MV-4-11 (cell line): ENCODE measurements at places on chromosomes 6 and 20.
A peak's percentile ranks its signal among the peaks of the same experiment; 100 is the strongest.

DNA sequence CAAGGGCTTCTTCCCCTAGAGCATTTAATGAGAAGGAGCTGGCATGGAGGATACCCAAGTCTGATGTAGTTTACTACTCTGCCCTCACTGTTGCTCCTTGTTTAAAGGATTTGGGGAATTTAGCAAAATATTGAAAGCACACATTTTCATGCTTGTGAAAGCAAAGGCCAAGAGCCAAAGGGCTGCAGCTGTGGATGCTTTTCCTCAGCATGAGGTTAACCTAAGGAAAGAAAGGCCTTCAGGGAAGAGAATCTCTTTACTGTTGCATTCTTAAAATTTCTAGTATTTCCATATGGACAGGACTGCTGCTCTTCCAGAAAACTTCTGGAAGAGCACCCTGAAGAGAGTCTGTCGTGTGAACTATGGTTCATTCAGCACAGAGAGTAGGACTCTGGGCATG is 45.9 kb upstream of the SASH1 start:
- no peak for DNase-seq

DNA sequence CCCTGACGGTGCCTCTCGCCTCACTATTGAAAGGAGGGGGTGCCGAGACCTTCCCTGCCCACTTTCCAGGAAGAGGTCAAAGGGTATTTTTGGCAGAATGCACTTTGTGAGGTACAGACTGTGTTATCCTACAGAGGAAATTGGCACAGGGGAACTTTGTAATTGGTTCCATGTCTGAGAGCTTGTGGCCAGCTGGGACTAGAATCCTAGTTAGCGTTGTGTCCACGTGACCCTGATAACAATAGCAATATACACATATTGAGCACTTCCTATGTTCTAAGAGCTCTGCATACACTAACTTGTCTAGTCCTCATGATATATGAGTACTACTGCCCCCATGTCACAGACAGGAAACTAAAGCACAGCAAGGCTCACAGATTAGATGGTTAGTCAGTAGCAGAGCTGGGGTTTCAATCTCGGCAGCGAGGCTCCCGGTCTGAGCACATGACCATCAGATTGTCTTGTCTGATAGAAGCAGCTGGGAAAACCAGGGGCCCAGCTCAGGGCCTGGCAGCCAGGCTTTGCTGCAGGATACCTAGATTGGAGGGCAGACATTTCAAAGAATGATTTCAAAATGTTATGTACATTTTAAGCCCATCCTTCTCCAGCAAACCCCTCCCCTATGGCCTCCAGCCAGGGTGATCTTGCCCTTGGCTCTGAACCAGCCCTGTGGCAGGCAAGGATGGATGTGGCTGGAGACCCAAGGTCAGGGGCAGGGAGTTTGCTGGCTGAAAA is 1.4 kb downstream of the MAPK13 start:
- peak; percentile 62 for DNase-seq

- no peak for DNase-seq
These were observed 5.4 kb upstream of the PHF1 start for GRCh38 chr6:33405386-33405940.

- no peak for DNase-seq
These were observed 13.9 kb downstream of the PI16 start for GRCh38 chr6:36968266-36968977.

GRCh38 chr6:108250240-108250866 is 10.5 kb downstream of the SNX3 start:
- DNase-seq = peak; percentile 33

DNA sequence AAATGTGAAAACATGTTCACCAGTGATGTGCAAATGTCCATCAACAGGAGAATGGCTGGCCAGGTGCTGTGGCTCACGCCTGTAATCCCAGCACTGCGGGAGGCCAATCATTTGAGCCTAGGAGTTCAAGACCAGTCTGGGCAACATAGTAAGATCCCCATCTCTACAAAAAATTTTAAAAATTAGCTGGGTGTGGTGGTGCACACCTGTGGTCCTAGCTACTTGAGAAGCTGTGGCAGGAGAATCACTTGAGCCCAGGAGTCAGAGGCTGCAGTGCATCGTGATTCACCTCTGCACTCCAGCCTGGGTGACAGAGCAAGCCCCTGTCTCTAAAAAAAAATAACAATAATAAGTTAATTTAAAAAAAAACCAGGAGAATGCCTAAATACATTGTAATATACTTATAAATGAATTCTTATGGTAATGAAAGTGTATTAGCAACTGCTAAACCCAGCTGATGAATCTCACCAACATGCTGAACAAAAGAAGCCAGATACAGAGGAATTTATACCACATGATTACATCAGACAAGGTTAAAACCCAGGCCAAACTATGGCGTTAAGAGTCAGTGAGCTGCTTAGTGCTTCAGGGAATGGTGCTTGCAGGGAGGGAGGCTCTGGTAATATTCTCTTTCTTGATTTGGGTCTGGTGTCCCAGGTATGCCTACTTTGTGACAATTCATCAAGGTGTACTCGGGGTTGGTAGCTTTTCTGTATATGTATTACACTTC is 36.4 kb downstream of the RPP40 start:
- no peak for DNase-seq

DNA sequence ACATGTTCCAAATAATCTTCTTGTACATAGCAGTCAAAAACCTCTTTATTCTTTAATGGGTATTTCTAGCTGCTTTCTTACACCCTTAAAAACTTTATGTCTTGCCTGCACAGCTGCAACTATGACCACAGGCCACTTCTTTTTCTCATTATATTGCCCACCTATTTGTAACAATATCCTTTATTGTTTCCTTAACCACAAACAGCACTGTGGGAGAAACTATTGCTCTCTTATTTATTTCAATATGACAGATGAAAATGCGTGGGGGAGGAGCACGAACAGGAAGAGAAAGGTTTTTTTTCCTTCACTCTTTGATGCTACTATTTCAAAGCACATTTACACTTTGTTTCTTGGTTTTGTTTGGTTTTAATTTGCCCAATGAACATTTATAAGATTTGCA is 253.5 kb downstream of the GJA1 start:
- peak; percentile 9 for DNase-seq

- no peak for DNase-seq
These were observed 22.0 kb upstream of the PRDM1 start for GRCh38 chr6:106064142-106064541.

DNA sequence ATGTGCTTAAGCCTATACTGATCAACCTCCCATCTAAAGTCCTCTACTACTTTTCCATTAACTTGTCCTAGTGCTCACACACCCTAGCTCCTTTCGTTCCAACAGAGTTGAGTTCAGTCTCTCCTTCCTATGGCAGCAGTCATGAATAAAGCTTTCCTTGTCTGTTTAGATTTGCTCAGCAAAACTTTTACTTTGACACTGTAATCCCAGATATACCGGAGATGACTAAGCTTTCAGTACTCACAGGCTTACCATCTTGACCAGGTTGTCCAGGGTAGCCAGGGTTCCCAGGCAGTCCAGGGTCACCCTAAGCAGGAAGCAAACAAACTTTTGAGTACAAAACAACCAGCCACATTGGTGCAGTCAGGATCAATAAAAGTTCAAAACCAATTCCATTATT is 90.7 kb downstream of the COL21A1 start:
- no peak for DNase-seq

- DNase-seq = no peak
These were observed 20.5 kb downstream of the UBE2V1 start for GRCh38 chr20:50092436-50092835.

- peak; percentile 24 for DNase-seq
These were observed 25.4 kb upstream of the ASIP start for GRCh38 chr20:34215711-34216381.

GRCh38 chr6:137967689-137968454 is 100.8 kb downstream of the TNFAIP3 start:
- peak; percentile 88 for DNase-seq

DNA sequence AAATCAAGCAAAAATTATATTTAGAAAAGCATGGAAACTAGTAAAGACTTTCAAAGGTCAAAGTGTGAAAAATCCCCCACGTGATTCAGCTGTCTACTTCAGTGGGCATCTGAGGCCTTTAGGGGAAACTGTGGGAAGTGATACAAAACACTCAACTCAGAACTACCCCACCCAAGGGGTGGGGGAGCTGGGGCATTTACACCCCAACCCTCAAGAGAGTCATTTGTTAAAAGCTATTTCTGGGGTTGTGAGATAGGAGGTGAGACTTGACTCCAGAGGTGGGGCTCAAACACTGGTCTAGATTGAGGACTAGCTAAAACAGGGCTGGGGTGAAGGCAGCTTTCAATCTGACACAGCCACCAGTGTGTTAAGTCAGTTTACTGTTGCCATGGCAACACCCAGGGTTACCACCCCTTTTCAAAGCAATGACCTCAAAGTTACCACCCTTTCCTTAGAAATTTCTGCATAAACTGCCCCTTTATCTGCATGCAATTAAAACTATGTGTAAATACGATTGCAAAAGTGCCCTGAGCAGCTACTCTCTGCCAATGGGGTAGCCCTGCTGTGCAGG is 9.9 kb upstream of the GTSF1L start:
- DNase-seq = peak; percentile 71

GRCh38 chr6:44831002-44831610 is 443.6 kb downstream of the CDC5L start:
- no peak for DNase-seq

DNA sequence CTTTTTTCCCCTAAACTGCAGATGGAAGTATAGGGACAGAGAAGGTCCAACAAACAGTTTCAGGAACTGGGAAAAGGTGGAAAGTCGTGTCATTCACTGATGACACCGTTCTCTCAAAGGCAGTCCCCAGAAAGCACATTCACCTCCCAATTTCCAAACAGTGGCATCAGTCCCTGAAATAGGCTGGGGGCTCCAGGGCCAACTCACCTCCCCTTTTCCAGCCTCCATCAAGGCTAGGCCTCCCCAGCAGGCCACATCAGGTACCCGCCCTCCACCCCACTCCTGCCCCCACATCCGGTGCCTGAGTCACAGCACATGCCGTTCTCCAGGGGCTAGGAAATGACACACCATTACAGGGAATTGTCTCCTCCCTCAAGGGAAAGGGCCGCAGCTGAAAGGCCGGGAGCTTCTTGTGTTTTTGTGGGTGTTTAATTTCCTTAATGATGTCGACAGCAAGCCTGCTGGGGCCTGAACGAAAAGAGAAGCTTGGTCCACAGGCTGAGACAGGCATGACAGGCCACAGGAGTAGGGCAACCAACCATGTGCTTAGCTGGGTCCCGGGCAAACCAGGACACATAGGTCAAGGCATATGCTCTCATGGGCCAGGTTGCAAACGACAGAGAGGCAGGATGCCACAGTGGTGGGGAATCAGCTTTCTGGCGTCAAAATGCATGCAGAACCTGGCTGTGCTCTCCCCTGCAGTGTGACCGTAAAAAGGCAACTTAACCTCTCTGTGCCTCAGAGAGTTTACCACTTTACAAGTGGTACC is 39.2 kb downstream of the ZMYND8 start:
- DNase-seq = peak; percentile 85

DNA sequence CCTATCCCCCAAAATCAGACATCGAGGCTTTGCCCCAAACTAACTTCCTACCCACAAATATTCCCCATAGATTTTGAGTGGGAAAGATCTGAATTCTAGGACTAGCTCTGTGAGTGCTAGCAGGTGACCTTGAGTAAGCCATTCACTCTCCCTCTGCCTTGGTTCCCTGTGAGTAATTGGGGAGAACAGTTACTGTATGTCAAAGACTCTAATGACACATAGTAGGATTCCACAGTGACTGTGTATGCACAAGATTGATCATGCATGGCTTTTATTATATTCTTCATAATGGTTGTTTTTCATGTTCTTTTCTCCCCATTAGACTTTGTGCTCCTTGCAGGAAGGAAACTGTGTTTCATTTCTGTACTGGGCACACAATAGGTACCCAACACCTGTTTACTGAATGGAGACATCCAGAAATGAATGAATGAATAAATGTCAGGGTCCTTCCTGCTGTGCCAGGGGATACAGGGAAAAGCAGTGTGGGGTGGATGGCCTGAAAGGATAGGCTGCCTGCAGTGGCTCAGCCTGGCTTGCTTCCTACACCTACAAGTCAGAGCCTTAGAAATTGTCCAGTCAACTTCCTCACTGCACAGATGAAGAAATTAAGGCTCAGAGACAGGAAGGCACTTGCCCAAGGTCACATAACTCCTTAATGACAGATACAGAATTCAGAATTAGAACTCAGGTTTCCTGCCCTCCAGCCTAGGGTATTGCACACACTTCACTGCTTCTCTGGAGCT is 901 bp upstream of the TMEM151B start:
- DNase-seq = no peak

DNA sequence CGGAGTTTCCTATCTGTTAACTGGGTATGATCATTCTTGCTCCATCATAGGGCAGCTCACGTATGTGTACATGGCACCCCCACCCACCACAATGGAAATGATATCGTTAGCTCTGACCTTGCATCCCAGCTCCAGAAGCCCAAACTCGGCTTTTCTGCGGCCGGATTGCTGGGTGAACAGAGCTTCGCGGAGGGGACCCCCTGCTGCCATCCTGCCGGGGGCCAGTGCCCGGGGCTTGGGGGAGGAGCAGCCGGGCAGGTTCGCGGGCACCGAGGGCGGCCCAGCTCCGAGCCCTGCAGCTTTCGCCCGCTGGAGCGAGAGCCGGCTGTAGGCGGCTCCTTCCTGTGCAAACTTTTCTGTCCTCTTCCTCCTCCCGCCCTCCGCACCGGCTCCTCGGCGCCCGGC is 24.9 kb upstream of the FUCA2 start:
- DNase-seq = peak; percentile 22

- DNase-seq = no peak
These were observed 41.1 kb upstream of the MAP3K4 start for GRCh38 chr6:160950507-160950906.

DNA sequence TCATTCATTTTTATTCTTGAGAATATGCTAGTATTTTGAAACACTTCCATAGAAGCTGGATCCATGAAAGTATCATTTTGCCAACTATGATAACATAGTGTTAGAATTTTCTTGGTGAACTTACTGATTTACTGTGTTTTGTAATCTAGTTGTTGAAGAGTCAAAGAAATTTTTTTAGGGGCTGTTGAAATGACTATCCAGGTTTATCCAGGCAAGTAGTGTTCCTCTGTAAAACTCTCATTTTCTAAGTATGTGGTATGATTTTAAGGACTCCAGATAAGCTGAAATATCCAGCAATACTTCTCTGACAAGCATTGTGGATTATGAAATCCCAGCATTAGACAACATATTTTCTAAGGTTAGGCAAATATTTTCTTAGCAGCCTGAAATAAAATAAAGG is 95.9 kb downstream of the GRIK2 start:
- no peak for DNase-seq

GRCh38 chr6:13242178-13242577 is 86.2 kb downstream of the TBC1D7 start:
- DNase-seq = no peak

DNA sequence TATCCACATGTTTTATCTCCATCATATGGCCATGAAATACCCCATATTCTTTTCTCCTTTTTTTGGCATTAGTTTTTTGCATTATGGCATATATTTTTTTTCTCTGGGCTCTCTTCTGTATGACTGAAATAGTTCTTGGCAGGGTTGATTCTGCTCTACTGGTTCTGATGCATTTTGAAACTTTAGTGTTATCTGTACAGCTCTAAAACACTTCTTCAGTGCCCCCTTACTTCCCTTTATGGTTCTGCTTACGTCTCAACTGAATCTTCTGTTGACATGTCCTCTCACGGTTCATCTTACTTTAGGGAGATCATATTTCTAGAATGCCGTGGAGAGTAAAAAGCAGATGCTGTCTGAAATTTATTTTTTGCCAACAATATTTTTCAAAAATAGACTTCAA is 23.2 kb upstream of the TXNDC5 start:
- peak; percentile 66 for DNase-seq
